ENCODE measurements at places on chromosomes 7 and 10.

- no peak for DNase-seq
Measured at GRCh38 chr7:146116521-146117222, at the start of gene CNTNAP2. Gene CNTNAP2 (plus strand): TSS chr7:146116801. CDS start chr7:146116877, 76 bp downstream.

DNA sequence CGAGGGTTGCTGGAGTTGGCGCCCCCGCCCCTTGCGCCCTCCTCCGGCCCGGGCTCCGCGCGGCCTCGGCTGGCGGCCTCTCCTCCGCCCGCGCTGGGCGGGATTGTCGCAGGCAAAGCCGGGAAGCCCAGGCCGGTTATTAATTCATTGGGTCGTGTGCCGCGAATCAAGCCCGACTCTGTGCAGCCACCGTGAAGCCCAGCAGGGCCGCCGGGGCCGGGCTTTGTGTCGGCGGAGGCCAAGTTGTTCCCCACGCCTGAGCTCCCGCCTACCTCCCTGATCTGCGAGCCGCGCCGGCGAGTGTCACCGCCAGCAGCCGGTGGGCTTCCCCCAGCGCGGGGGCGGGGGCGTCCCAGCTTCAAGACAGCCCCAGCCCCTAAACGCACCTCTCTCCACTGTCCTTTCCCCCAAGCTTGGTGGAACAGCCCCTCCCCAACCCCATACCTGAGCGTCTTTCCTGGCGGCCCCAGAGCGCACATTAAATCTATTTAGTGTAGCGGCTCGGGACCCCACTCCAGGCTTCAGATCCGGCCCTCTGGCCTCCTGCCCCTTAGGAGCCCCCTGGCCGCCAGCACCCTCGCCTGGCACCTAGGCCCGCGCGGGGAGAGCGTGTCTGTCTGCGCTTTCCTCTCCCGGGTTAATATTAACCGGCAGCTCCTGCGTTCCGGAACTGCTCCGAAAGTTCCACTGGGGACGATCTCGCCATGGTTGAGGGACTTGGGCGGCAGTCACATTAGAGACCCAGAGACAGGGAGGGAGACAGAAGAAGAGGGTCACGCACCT, 3.5 kb downstream of the SHH start:
- DNase-seq, result no peak

DNA sequence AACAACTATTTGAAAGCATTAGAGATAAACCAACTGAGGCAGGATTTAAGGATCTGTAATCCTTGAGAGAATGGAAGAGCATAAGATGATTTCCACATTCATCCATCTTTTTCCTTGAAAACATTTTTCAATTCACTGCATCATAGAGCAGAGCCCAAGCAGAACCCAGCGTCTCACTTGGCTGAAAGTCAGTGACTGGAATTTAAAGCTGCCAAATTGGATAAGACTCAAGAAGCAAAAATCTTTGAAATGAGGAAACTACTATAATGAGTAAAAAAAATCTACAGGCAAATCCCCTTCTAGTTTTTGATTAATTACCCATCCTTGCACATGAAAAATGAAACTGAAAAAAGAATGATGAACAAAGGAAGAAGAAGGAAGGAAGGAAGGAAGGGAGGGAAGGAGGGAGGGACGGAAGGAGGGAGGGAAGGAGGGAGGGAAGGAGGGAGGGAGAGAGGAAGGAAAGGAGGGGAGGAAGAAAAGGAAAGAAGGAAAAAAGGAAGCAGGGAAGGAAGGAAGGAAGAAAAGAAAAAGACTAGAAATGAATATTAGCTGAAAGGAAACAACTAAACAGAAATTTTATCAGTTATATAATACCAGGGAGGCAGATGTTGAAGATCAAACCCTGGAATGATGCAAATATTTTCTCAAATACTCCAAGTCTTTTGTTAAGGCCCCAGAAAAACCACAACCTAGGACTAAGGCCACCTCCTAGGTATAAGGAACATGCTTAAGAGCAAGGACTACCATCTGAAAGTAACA, 336.3 kb upstream of the MAGI2 start:
- DNase-seq, result no peak

GRCh38 chr10:104268713-104269645, at the start of gene GSTO2:
Gene GSTO2 (plus strand): TSS chr10:104269184. CDS start chr10:104274916, 5,732 bp downstream.
- peak; percentile 97 for DNase-seq
